Fibroblast of villous mesenchyme (primary cell): ENCODE measurements at places on chromosomes 5 and 9. TPM values are rescaled to one million over a fixed set of nuclear protein-coding genes. Genes with fewer than 3 reads are reported as not detected.

DNA sequence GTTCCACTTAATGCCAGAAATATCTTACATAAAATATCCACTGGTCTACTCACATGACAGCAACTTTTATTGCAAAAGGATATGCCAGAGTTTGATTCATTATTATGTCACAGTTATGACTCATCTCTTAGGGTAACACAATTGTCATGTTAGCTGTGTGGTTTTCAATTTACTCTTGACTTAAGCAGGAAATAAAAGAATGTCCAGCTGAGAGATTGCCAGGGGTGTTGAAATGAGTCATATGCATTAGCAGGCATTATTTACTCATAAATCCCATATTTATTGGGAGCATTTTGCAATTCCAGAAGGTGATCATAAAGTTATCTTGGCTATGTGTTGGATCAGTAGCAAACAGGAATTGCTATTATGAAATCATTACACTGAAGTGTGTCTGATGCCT, 1164.6 kb upstream of the CDH18 start:
- DNase-seq: peak; percentile 14

ADAMTS12 gene
- total RNA-seq: 54.8 and 94.1 TPM in 2 replicates

DNA sequence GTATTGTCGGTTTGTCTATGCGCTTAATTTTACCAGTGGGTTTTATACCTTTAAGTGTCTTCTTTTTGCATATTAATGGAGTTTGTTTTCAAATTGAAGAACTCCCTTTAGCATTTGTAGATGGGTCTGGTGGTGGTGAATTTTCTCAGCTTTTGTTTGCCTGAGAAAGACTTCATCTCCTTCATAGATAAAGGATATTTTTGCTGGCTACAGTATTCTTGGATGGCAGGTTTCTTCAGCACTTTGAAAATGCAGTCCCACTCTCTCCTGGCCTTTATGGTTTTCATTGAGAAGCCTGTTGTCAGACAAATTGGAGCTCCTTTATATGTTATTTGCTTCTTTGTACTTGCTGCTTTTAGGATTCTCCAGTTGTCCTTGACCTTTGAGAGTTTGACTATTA, 142.1 kb downstream of the RAB3C start:
- no peak for DNase-seq

DNA sequence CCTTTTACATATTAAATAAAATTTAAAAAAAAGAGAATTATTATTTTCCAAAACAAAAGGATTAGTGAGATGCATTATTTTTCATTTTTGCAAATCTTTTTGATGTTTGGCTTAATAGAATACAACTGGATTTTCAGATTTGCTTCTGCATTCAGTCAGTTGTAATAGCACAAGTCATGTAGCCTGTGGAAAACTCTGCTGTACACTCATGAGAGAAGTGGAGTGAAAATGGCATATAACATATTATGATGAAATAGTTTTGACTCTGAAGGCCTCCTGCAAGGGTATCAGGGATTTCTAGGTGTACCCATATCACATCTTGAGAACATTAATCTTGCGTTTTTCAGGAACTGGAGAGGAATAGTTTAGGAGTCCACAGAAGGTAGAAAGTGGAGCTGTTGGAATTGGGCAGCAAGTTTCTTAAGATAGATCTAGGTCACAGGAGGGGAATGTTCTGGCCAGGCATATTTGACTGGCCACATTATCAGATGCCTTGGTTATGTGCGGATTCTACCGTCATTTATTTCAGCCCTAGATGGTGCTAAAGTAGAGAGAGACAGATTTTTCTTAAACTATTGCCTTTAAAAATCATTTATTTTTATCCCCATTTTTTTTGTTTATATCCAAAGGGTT, 16.4 kb downstream of the LNPEP start:
- DNase-seq: no peak

C5orf46 gene
- total RNA-seq: 0.43 and 4.8 TPM in 2 replicates

IDNK gene
- total RNA-seq: 3.0 and 4.2 TPM in 2 replicates

DNA sequence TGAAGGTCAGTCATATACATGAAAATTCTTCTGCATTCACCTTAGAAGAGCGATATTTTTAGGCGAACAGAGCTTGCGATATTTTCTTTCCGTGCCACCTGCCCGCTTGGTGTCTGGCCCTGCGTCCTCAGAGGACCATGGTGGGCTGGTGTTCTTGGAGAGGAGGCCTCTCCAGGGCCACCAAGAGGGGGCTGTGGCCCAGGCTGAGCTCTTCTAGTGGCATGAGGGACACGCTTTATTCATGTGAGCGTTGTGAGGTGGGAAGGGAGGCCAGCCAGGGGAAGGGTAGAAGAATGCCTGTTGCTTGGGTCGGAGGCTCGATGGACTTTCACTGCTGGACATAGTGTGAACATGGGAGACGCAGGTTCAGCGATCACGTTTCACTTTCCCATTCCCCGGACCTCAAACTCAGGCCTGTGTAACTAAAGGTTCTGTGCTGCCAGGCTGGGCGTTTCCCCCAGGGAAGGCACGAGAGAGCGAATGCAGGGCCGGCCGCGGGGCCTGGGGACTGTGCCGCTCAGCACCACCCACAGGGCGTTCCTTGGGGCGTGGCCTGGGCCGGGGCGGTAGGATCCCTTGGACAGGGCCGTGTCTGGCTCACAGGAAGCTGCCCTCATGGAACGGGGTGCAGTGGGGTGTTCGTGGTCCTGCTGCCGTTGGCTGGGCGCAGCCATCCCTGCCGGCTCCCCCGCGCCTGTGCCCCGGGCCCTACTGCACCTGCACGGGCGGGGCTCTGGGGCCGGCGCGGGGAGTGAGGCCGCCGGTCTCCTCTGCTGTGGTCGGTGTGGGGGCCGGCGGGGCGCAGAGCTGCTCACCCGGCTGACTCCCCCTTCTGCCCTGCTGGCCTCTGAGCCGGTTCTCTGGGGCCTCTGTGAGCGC, 40.7 kb upstream of the CLPTM1L start:
- peak; percentile 39 for DNase-seq

GRCh38 chr9:113516840-113517577, 53.5 kb downstream of the RGS3 start:
- DNase-seq: no peak

DND1 gene
- total RNA-seq: 0.32 TPM in 1 of 2 replicates, not detected in the other

CWC27 gene
- total RNA-seq: 13.2 and 16.0 TPM in 2 replicates

DNA sequence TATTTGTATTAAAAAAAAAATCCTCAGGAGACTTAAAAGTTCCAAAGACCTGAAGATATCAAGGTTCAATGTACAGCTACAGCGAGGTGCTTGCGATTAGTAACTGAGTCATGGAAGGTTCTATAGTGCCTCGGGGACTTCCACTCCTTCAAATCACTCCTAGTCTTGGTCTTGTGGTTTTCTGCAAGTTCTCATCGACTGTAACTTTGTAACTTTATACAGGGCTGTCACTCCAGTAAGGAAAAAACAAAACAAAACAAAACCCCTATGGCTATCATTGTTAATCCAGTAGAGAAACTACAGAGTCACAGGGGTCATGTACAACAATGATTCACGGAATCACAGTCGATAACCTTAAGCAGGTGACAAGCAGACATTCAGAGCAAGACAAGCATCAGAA, 39.8 kb upstream of the SELENOP start:
- DNase-seq: no peak

DNA sequence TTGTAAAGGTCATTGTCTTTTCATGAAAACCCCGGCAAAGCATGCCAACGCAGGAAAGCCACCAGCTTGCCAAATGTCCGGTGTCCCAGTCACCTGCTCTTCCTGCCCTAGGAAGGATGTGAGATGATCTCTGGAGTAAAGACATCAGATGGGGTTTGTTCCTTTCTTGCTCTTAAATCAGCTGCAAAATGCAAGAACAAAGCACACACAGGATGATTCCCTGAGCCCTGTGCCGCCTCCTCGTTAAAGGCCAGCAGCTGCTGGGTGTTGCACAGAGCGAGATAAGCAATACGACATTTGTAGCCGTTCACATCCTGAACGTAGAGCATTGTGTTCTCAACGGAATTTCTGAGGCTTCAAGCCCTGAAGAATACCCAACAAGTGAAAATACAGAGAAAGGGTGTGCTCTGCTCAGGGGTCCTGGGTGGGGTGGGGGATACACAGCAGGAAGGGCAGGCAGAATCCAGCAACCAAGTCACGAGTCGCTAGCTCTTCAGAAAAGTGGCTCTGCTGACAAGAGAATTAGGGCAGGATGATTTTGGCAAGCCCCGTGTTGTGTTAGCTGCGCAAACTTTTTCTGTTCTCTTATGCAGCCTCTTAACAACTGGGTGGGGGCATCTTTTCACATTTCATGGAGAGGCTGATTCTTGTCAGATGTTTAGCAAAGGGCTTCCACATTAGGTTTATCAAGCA, 229.2 kb upstream of the MAP3K1 start:
- DNase-seq: peak; percentile 82

PCDHGC4 gene
- total RNA-seq: 2.6 and 2.9 TPM in 2 replicates

SLC28A3 gene
- 0.32 and 0.43 TPM in 2 replicates for total RNA-seq

TRPM6 gene
- under 0.01 TPM in 2 replicates for total RNA-seq
